ENCODE measurements at places on chromosomes 16 and 17.

DNA sequence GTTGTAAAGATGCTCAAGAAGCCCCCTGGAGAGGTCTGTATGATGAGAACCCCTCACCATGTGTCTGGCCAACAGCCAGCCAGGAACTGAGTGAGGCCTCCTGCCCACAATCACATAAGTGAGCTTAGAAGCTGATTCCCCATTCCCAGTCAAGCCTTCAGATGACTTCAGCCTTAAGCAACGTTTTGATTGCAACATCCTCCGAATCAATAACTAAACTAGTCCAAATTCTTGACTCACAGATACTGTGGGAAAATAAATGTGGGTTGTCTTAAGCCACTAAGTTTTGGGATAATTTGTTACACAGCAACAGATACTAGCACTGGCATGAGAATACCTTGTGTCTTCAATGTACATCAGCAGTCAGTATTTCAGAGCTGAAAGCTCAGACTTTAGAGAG is 54.5 kb upstream of the HS3ST4 start:
- DNase-seq: no peak

DNA sequence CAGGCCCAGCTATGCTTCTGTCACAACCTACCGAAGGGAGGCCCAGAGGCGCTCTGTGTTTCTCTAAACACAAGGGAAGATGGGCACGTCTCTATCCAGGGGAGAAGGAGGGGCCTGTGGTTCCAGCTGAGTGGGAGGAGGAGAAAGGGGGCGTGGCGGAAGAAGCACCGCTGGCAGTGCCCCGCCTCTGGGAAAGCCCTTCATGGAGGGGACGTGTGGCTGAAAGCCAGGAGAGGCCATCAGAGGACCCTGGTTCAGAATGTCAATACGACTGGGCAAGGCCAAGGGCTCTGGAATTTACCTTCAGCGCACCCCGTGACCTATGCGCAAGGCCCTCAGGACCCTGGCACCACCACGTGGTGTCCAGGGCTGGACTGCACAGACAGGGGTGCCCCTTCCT is 12.3 kb upstream of the SLC38A8 start:
- DNase-seq: no peak

DNA sequence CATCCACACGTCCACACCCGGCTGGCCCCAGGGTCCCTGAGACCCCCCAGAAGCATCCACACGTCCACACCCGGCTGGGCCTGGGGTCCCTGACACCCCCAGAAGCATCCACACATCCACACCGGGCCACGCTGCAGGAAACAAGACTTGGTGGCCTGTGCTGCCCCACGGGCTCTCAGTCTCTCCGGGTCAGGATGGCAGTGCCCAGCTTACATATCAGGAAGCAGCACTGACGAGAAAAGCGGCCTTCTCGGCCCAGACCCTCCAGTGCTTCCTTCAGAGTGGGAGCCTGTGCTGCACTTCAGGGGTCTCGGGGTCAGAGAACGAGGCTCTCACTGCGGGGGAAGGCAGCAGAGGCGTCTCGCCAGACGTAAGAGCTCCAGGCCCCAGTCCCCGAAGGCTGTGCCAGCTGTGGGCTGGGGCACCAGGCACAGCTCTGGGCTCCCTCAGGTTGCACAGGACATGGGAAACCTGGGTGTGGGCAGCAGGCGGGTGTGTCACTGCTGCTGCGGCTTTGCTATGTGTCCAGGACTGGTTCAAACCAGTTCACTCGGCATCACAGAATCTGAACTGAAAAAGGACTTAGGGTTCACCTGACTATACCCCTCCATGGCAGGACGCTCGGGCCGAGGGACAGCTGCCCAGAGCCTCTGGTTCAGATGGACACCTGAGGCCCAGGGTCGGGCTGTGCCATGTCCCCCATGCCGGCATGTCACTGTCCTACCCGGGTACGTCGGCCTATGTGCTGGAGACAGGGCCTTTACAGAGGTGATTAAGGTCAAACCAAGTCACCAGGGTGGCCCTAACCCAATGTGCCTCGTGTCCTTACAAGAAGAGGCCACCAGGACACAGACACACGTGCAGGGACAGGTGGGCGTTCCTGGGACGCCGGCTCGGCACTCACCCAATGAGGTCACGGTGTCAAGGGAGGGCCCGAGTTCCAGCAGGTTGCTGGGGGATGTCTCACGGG is 40.2 kb upstream of the CHMP6 start:
- DNase-seq: no peak

DNA sequence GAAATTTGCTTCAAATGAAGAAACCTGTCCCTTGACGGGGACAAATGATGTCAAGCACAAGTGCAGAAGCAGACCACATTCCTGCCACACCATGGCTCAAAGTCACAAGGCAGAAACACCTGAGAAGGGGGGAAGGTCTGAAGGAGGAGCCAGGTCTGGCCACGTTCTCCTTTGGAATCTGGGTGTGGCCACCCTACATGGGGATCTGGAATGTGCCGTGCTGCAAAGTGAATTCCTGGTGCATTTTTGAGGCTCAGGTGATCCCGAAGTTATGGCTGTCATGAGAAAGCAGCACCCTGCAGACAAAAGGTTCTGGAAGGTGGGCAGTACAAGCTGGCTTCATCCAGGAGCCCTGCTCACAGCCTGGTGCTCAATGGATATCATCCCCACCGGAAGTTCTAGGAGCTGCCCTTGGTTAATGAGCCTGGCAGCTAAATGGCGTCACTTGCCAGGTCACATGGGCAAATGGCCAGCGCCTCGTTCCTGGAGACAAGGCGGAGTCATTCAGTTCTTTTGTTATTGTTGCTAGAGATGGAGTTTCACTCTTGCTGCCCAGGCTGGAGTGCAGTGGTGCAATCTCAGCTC is 20.1 kb upstream of the ADCY9 start:
- DNase-seq: no peak

GRCh38 chr17:50199803-50200456 is 1.5 kb downstream of the COL1A1 start:
- peak; percentile 64 for DNase-seq

DNA sequence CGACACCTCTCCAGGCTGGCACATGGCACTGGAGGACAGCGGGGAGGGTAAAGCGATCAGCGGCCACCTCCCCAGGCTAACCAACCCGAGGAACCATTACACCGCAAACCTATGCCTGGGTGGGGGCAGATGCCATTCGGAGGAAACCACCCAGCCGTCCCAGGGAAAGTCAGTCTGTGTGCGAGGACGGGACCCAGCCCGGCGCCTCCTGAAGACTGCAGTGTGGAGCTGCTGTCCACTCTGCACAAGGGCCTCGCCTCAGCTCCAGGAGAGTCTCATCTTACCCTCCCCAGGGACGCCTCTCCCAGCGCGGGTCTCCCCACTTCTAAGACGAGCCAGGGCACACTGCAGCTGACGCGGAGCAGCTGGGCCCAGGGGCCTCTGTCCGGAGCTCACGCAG is 8.0 kb downstream of the SLC38A10 start:
- DNase-seq: no peak

GRCh38 chr16:80199614-80200013 is 341.2 kb upstream of the DYNLRB2 start:
- DNase-seq: no peak

DNA sequence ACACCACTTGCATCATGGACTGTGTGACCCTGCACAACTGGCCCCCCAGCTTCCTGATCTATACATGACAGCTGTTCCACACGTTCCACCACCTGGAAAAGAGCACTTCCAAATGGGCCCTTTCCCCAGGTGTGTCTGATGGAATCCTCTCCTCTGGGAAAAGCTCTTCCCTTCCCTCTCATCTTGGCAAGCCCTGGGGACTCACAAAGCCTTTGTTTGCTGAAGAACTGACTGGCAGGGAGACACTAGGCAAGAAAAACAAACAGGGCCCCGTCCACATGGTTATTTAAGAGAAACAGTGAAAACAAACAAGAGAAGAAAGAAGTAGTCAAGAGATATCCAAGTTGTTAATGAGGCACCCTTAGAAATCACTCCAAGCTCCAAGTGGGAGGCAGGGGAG is 52.6 kb downstream of the C16orf95 start:
- no peak for DNase-seq

- no peak for DNase-seq
Measured at GRCh38 chr16:72247821-72248253, 75.9 kb upstream of the PMFBP1 start.

- DNase-seq: no peak
Measured at GRCh38 chr17:35023538-35023937, 40.0 kb downstream of the RFFL start.

DNA sequence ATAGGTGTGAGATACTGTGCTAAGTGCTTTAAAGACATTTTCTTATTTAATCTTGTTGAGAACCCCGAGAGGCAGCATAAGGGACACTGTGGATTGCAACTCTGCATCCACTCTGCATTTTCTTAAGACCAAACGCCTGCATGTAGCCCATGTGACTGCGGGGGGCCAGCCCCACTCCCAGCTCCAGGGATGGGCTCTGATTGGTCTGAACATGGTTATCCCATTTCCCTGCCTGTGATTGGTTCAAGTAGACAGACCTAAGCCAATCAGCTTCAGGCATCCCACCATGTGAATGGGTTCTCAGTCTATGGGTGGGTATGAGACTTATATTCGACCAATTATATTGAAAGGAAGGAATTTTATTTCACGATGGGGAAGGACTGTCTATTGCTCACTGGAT is 33.2 kb upstream of the USP7 start:
- no peak for DNase-seq

DNA sequence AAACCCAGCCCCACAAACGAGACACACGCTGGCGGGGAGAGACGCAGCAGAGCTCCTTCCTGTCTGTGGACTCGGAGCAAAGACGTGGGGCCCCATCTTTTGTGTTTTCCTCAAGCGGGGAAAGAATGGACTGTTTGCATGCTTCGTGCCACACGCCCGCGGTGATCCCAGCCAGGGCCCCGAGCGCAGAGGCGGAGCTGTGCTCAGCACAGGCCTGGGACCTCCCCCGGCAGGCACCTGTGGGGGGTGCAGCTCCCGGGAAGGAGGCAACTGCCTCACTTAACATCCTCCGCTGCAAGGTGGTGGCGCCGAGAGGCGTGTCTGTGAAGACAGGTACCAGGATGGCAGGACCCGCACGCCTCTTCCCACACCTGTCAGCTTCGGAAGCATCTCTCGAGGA is 19.1 kb downstream of the TRARG1 start:
- DNase-seq: no peak

DNA sequence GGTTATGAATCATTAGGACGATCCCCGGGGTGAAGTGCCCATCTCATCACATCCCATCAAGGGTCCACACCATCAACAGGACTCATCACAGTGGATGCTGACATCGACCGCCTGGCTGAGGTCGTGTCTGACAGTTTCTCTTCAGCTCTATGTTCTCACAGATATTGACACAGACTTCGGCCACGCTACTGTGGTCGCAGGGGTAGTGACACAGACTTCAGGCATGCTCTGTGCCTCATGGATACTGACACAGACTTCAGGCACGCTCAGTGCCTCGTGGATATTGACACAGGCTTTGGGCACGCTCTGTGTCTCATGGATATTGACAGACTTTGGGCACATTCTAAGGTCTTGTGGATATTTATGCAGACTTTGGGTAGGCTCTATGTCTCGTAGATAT is 50.1 kb downstream of the KLHDC4 start:
- DNase-seq: no peak

DNA sequence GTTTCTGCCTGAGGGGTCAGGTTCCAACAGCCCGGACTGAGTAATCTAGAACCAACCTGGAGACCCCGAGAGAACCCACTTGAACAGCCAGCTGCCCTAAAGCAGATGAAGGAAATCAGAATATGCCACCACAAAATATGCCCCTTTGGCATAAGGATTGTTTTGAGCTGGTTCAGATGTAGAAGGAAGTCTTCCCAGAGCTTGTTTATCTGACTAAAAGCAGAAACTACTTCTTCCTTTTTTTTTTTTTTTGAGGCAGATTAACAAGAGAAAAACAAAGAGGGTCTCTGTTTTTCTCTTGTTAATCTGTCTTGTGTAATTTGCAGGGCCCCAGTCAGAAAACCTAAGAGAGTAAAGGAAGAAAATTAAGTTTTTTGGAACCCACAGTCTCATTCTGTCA is 53.0 kb downstream of the PECAM1 start:
- no peak for DNase-seq

- DNase-seq: no peak
Measured at GRCh38 chr16:2973093-2973492, 3.9 kb downstream of the PAQR4 start.

DNA sequence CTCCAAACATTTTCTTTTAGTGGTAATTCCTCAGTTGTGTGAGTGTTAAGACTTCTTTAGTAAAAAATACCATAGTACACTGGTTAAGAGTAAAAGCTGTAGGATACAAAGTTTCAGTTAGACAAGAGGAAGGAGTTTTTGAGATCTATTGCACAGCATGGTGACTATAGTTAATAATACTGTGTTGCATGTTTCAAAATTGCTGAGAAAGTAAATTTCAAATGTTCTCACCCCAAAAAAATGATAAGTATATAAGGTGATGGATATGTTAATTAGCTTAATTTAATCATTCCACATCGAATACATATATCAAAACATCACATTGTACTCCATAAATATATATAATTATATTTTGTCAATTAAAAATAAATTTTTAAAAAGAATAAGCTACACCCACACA is 22.0 kb upstream of the NLK start:
- DNase-seq: no peak

DNA sequence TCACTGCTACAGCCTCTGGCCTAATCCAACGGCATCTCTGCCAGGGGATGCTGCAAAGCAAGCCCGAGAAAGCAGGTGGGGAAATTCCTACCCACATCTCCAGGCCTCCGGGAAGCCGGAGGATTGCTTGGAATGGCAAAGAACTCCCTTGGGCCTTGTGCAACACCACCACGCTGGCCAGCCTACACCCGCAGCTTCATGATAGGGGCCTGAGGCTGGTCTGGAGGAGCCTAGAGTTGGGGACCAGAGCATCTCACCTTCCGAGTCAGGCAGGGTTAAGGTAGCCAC is 20.3 kb downstream of the GGA3 start:
- DNase-seq: no peak

DNA sequence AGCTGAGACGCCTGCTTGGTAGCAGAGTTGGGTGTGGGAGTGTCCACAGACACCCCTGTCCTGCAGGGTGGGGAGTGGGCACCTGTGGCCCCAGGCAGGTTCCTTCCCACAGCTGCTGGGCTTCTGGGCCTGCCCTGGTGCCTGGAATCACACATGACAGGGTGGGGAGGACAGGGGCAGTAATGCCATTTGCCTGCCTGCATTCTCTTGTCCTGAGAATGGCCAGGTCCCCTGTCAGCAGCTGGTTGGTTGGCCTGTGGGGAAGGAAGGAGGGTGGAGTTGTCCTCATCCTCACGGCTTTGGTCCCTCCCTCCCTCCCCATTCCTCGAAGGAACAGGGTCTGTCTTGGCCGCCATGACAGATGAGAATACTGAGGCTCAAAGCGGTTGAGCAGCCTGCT is 5.2 kb downstream of the PRSS53 start:
- no peak for DNase-seq

DNA sequence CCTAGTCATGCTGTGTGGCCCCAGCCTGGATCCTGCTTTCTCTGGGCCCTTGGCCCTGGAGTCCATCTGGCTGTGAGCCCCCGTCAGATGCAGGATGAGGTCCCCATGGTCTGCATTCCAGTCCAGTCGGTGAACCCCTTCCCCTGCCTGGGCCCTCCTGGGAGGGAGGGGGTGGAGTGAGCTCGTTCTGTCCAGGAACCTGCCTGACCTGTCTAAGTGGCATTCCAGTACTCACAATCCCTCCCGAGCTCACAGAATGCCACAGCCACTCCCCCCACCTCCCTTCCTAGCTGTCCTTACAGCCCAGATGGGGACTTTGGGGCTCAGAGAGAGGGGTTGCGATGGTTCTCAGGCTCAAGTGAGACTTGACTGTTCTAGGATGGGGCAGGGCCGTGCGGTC is 15.5 kb downstream of the SPNS2 start:
- DNase-seq: no peak

GRCh38 chr16:48426244-48427141 is 41.3 kb upstream of the SIAH1 start:
- no peak for DNase-seq

GRCh38 chr17:59683283-59683682 is 23.9 kb downstream of the PTRH2 start:
- no peak for DNase-seq
